ENCODE measurements at places on chromosomes 7 and 10. TPM values are rescaled to one million over a fixed set of nuclear protein-coding genes. Genes with fewer than 3 reads are reported as not detected.

Gene CALML5
- total RNA-seq, result 3,135 TPM

Gene DKK1
- 12.7 TPM for total RNA-seq

Gene PHKG1
- total RNA-seq, result 5.2 TPM

Gene NUTM2A
- total RNA-seq, result 2.9 TPM

Gene PRR15
- total RNA-seq, result 0.47 TPM

Gene RPA3
- 14.9 TPM for total RNA-seq

DNA sequence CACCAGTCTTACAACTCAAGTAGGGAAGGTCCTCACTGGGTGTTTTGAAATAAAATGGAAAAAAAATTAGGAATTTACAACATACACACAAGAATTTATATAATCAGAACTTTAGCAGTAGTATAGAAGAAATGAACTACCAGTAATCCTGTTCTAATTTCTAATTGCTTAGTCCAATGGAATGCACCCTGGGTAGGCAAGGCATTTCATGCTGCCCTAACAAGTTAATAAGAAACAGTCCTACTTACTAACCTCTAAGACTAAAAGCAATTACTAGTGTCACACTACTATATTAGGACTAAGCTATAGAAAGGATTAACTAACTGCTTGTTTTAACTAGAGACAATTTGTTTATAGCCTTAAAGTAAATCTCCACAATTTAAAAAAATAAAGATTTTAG is 158.1 kb downstream of the BTAF1 start:
- DNase-seq, result no peak

- DNase-seq, result no peak
Observed at GRCh38 chr10:44519361-44519760, 134.5 kb upstream of the CXCL12 start.

- no peak for DNase-seq
Observed at GRCh38 chr7:158280448-158281144, 307.0 kb downstream of the PTPRN2 start.

- no peak for DNase-seq
Observed at GRCh38 chr7:39184391-39184790, 206.7 kb downstream of the POU6F2 start.

DNA sequence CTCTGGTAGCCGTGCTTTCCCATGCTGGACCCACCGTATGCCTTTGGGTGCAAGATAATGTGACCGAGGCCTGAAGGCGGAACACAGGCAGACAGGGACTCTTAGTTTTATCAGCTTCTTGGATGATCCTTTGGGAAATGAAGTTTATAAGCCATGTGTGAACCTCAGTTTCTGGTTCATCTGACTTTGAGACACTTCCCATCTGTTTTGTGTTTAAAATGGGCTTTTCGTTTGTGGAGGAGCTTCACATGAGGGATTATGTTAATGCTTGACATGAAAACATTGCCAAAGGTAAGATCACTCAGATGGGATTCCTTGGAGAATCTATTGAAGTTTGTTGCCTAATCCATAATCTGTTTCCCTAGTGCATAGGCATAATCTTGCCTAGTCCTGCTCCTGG is 249.8 kb upstream of the LYZL1 start:
- no peak for DNase-seq

- no peak for DNase-seq
Observed at GRCh38 chr7:131550846-131551245, 5.6 kb downstream of the PODXL start.

GRCh38 chr7:20116869-20117268 is 100.3 kb downstream of the MACC1 start:
- no peak for DNase-seq

GRCh38 chr7:3892157-3892556 is 591.1 kb downstream of the SDK1 start:
- no peak for DNase-seq

GRCh38 chr7:97017192-97018125 is 7.2 kb downstream of the DLX5 start:
- DNase-seq, result no peak

GRCh38 chr7:157791261-157791660 is 454.5 kb downstream of the DNAJB6 start:
- DNase-seq, result no peak

GRCh38 chr10:132417957-132418441 is 21.0 kb downstream of the PWWP2B start:
- no peak for DNase-seq
